Glomerular endothelial cell (primary cell): ENCODE measurements at places on chromosomes 7 and 10. TPM values are rescaled to one million over a fixed set of nuclear protein-coding genes. Genes with fewer than 3 reads are reported as not detected.

Gene CUZD1
- total RNA-seq, result 0.35 and 1.4 TPM in 2 replicates

Gene H2AZ2
- total RNA-seq, result 111 and 134 TPM in 2 replicates

Gene LOXL4
- 2.0 and 7.0 TPM in 2 replicates for total RNA-seq

Gene EIF4EBP2
- total RNA-seq, result 37.2 and 38.7 TPM in 2 replicates

Gene TMEM139
- 0.82 and 1.1 TPM in 2 replicates for total RNA-seq

Gene INTS15
- total RNA-seq, result 24.1 and 30.9 TPM in 2 replicates

Gene PDZD7
- 0.82 and 1.2 TPM in 2 replicates for total RNA-seq

Gene ITGB8
- 6.3 and 13.9 TPM in 2 replicates for total RNA-seq

Gene SYT15
- 0.29 TPM in 1 of 2 replicates, not detected in the other for total RNA-seq

Gene GIMAP5
- total RNA-seq, result 27.1 and 28.6 TPM in 2 replicates

Gene SOSTDC1
- total RNA-seq, result not detected in 2 replicates

Gene ITIH5
- 0.05 and 0.35 TPM in 2 replicates for total RNA-seq

Gene LGI1
- not detected in 2 replicates for total RNA-seq

Gene GRM8
- 0.19 TPM in 1 of 2 replicates, not detected in the other for total RNA-seq

Gene CEP55
- total RNA-seq, result 6.5 and 18.4 TPM in 2 replicates

Gene LIPN
- total RNA-seq, result not detected in 2 replicates

Gene NEURL1
- total RNA-seq, result 0.05 and 0.47 TPM in 2 replicates

Gene DENND2A
- 0.58 and 5.3 TPM in 2 replicates for total RNA-seq

Gene TDRD1
- total RNA-seq, result 0.06 TPM in 1 of 2 replicates, not detected in the other

Gene GRM3
- total RNA-seq, result not detected in 2 replicates

Gene NSUN5
- 8.9 and 11.9 TPM in 2 replicates for total RNA-seq

Gene OIT3
- total RNA-seq, result 0.19 TPM in 1 of 2 replicates, not detected in the other

Gene SPDYE5
- total RNA-seq, result not detected in 2 replicates
